ENCODE measurements at places on chromosomes 5 and 9. TPM values are rescaled to one million over a fixed set of nuclear protein-coding genes. Genes with fewer than 3 reads are reported as not detected.
A peak's percentile ranks its signal among the peaks of the same experiment; 100 is the strongest.

GRCh38 chr5:138648841-138649240 lies 73.6 kb upstream of the HSPA9 start:
- DNase-seq: no peak

DNA sequence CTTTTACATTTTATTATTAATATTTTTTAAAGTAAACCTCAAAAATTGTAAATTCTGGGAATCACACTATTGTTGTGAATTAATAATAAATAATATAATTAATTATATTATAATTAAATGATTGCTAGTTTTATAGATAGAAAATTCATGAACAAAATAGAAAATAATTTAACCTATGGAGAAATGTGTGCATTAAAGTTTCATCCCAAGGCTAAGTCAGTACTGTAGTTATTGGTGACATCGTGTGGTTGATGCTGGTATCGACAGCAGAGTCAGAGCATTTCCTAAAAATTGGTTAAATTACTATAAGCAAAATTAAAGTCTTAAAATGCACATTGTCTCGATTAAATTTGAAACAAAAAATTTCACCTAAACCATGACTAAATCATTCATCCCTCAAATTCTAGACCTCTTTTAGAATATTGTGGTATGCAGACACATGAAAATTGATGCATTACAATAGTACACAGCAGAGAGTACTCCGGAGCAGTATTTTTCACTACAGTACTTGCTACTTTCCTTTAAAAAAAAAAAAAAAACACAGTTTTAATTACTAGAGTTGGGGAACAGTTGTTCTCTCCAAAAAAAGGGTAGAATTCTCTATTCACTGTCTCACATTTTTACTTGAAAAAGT lies 73.9 kb downstream of the RORB start:
- DNase-seq: peak; percentile 39

DNA sequence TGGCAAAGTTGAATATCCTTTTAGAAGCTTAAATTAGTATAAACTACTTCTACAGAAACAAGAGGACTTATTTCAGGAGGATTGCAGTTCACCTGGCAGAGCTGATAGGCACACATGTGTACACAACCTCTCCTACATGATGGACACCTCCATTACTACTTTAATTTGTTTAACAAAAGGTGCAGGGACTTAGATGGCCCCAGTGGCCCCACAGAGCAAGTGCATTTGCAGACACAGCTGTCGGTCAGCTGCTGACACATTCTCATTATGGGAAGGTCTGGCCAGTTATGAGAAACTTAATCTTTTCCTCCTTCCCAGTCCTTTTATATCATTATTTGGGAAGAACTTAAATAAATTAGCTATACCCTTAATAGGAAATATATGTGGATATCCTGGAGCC lies 28.3 kb downstream of the TDRD7 start:
- DNase-seq: no peak

DNA sequence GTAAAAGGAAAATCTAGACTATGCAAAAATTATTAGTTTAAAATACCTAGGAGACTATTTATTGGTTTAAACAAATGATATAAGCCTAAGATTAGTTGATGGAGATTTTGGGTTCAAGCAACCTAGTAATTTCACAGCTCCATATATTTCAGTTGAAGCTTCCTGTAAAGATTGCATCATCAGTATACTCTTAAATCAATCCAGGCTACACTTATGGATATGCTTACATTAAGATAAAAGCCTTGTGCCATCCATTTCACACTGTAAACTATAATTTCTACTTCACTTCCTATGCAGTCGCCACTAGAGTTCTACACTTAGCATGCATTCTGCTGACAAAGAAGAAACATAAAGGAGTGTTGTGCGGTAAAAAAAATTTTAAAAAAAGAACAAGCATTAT lies 7.3 kb upstream of the LIX1 start:
- no peak for DNase-seq

DNA sequence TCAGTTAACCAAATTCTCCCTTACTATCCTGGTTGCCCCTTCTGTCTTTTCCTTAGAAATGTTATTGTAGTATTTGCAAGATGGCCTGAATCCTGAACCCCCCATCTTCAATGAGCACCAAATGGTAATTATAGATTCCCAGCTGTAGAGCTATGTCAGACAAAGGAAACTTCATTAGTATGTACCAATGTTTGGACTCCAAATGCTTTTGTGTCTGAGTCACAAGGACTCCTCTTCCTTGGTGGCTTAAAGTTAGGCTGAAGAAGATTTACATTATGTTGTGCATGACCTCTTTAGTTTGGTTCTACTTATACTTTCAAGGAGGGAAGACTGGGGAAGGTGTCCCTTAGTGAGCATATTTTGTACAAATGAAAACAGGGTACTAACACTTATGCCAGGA lies 105.9 kb upstream of the CDKN2B start:
- no peak for DNase-seq

DNA sequence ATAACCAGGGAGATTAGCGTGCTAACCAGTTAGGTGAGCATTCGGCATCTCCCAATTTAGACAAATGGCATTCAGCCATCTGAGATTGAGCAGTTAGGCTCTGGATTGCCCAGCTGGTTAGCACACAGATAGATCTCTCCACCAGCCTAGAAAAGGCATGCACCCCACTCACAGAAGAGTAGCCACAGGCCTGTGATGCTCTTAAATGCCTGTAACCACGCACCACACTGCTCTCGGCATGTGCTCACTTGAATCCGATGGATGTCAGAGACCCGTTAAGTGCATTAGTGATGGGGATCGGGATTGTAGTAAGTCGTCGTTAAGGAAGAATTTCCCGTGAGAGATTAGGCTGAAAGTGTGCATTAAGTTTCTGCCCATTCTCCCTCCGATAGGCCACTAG lies 23.0 kb downstream of the MARCHF6 start:
- no peak for DNase-seq

GRCh38 chr9:113776194-113776593 lies 99.9 kb upstream of the ZNF618 start:
- no peak for DNase-seq

DNA sequence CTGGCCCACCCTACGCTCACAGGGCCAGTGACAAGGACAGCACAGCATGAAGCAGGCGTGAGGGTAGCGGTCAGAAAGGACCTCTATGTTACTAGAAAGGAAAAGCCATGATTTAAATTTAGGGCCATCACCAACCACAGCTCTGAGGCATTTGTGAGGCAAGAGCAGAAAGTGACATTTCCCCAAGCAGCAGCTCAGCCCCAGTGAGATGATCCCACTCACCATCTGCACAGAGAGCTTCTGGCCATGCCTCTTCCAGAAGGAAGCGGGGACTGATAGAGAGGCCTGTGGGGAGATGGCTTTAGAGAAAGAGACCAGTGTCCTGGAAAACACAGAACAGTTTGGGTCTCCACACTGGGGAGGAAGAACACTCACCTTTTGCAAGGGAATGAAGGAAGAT lies 413.9 kb downstream of the SPOCK1 start:
- no peak for DNase-seq

GRCh38 chr5:80092486-80093107 lies 57.4 kb downstream of the THBS4 start:
- DNase-seq: no peak

- DNase-seq: no peak
These were observed 284.4 kb downstream of the PIK3R1 start for GRCh38 chr5:68499987-68500386.

GRCh38 chr5:158881091-158881880 lies 218.4 kb downstream of the EBF1 start:
- no peak for DNase-seq

GRCh38 chr5:89377767-89378455 lies 494.9 kb upstream of the MEF2C start:
- no peak for DNase-seq

DNA sequence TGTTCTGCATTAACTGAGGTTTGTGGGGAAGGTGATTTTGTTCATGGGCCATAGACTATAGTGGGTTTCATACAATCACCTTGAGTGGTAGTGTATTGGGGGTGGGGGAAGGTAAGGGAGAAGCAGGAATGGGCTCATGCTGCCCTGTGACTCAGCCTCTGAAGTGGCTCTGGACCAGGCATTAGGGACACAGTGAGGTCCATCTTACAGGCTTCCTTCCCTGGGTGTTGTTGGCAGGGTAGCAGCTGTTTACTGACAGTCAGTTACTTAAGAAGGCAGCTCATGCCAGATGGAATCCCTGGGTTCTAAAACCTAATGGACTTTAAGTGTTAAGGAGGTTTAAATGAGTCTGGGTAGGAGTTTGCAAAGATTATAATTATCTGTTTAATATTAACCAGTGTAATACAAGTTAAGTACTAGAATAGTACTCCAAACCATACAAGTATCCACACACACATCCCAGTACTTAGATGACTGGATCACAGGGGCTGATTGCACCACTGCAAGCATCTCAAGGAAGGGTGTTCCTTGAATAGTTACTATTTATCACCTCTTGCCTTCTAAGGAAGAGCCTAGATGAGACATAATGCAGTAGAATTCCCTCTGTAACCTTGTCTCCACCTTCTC lies 59.3 kb downstream of the CAST start:
- DNase-seq: no peak

GRCh38 chr5:39671561-39671961 lies 246.8 kb upstream of the DAB2 start:
- no peak for DNase-seq

DNA sequence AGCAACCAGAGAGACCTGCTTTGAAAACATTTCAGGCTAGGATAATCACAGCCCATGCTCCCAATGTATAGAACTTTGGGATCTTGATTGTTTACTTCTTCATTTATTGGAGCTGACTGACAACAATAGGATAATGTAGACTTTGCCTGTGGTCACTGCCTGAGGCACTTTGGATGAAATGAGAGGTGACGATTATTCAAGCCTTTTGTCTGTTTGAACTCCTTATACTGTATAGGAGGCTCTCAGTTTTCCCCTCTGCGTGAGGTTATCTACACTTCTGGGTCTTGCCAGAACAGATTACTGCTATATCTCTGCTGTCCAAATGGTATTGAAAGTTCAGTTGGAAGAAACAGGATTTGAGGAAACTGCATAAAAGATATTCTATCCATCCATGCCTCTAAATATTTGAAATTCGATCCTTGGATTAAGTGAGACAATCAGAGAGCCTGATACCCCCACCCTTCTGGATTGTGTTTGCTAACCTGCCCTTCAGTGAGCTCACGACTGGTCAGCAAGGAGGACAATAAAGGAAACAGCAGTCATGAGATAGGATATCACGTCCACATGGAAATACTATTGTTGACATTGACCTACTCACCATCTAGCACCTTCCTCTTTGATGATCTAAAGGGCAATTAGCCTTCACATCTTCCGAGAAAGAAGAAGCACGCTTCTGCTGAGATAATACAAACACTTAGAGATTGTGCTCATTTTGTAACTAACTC lies 98.1 kb downstream of the DOCK8 start:
- no peak for DNase-seq

- no peak for DNase-seq
These were observed 69.3 kb upstream of the NIPAL4 start for GRCh38 chr5:157390551-157391297.

DNA sequence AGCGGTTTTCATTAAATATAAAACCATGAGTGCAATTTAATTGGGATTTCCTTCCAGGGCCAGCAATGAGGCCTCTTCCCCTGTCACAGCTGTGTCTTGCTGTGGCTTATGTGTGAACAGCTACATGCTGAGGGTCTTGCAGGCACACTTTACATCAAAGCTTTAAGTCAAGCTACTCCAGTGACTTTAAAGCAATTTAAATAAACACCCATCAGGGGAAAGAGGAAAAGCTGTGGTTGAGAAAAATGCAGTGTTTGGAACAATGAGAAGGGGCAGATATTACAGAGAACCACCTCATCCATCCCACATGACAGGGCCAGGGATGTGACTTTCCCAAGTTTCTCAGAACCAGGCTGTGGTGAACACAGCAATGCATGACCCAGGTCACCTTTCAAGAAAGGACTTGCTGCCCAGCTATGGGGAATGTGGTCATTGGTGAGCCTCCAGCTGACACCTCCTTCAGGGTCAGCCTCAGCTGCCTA lies 115.9 kb upstream of the LPAR1 start:
- no peak for DNase-seq

DNA sequence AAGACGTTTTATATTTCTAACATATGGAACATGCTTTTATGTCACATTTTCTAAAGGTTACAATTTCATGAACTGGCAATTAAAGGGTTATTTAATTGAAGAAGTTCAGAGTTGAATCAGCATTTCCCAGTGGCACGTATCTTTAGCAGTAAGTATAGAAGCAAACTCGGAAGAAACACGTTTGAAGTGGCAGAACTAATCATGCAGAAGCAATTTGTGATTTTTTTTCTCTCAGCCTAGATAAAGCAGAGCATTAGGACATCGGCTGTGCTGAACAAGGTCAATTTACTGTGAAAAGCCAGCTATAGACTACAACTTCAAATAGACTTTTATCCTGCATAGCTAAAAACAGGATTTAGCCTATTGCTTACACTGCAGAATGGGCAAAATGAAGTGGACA lies 104.7 kb downstream of the ISL1 start:
- DNase-seq: no peak

- DNase-seq: no peak
These were observed 195.8 kb downstream of the EFNA5 start for GRCh38 chr5:107474716-107475489.

GRCh38 chr9:6054280-6055099 lies 39.1 kb upstream of the RANBP6 start:
- no peak for DNase-seq

GRCh38 chr5:7930011-7930410 lies 61.1 kb downstream of the MTRR start:
- DNase-seq: no peak

GRCh38 chr5:120794121-120794520 lies 330.0 kb downstream of the PRR16 start:
- no peak for DNase-seq

GRCh38 chr5:147832541-147832940 lies 1.1 kb upstream of the SPINK1 start:
- no peak for DNase-seq

Gene CNTLN
- 6.4 TPM for total RNA-seq

Gene CBY3
- total RNA-seq: 0.19 TPM

Gene ZFP2
- total RNA-seq: 1.4 TPM

Gene GZMA
- 19.7 TPM for total RNA-seq

Gene EFNA5
- 1.7 TPM for total RNA-seq

Gene PHF24
- 0.28 TPM for total RNA-seq

Gene POC5
- 21.4 TPM for total RNA-seq

Gene ADGRD2
- total RNA-seq: 0.09 TPM

Gene CDHR2
- total RNA-seq: 0.33 TPM

Gene HMCN2
- total RNA-seq: 0.90 TPM

Gene FGFR4
- 0.28 TPM for total RNA-seq

Gene APBA1
- total RNA-seq: 0.90 TPM

Gene PURA
- 4.7 TPM for total RNA-seq

Gene NPM1
- total RNA-seq: 2,632 TPM

Gene ESM1
- 0.38 TPM for total RNA-seq

Gene MAP1B
- total RNA-seq: 1.6 TPM

Gene GABRB2
- 0.85 TPM for total RNA-seq

Gene FOXD4L4
- total RNA-seq: 0.09 TPM

Gene OR1K1
- not detected for total RNA-seq

Gene PLPP7
- total RNA-seq: 0.52 TPM

Gene FGD3
- 35.7 TPM for total RNA-seq

Gene HTR4
- not detected for total RNA-seq

All from thymus (tissue), 14 donors.